ENCODE measurements at places on chromosomes 11 and 22.

DNA sequence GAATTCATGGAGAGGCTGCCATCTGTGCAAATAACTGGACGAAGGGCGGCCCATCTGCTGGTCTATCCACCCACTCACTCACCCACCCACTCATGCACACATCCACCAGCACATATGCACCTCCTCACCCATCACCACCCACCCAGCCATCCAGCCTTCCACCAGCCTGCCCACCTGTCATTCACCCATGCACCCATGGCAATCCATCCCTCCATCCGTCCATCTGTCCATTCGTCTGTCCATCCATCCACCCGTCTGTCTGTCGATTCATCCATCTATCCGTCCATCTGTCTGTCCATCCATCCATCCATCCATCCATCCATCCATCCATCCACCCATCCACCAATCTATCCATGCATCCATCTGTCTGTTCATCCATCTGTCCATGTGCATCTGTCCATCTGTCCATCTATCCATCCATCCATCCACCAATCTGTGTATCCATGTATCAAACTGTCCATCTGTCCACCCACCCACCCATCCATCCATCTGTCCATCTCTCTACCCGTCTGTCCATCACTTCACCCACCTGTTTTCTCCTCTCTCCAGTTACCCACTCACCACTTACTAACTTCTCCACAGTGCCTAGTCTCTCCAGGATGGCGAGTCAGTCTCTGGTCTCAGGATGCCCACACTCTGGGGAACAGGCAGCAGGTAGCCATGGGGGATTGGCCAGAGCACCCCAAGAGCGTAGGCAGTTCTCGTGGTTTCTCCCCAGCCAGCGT, 8.9 kb downstream of the TRPM5 start:
- no peak for DNase-seq

DNA sequence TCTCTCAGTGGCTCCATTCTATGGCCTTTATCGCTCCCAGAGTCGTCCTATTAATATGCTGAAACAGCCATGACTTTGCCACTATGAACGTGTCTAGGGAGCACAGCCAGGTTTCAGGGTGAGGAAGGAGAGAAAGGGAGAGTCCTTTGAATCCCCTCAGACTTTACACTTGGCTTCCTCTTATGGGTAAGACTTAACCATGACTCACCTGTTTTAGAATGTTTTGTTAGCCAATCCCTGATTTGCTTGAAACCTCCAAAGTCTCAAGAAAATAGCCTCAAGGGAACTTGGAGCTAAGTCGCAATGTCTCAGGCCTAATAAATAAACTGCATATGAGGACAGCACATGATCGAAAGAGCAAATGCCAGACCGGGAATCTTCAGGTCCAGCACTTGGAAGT, 131.2 kb upstream of the RCN1 start:
- no peak for DNase-seq

GRCh38 chr11:46947399-46948077, 11.0 kb downstream of the CSTPP1 start:
- no peak for DNase-seq

- DNase-seq: no peak
Measured at GRCh38 chr11:69310934-69311766, 17.2 kb downstream of the MYEOV start.

GRCh38 chr22:24540470-24540869, 14.5 kb downstream of the GUCD1 start:
- no peak for DNase-seq

DNA sequence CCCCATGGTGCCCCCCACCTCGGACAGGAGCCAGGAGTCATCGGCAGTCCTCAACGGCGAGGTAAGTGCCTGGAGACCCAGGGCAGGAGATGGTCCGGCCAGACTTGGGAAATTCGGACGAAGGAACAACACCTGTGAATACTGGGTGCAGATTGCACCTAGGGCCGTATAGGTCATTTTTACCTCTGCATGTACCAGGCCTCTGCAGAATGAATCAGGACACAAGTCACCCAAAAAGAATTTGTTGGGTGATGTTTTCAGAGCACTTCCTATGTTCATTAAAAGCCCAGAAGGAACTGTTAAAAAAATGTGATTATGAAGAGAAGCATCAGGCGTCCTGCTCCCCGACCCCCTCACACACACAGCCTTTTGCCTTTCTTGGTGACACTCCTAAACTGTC, 93.9 kb downstream of the C11orf91 start:
- DNase-seq: no peak

GRCh38 chr11:87361891-87362290, 324.2 kb downstream of the TMEM135 start:
- no peak for DNase-seq

GRCh38 chr11:113474362-113475159, 637 bp downstream of the DRD2 start:
- DNase-seq: no peak

- DNase-seq: no peak
Measured at GRCh38 chr11:7677071-7677470, 3.8 kb upstream of the CYB5R2 start.

GRCh38 chr11:123069908-123070821, 8.2 kb upstream of the HSPA8 start:
- no peak for DNase-seq

DNA sequence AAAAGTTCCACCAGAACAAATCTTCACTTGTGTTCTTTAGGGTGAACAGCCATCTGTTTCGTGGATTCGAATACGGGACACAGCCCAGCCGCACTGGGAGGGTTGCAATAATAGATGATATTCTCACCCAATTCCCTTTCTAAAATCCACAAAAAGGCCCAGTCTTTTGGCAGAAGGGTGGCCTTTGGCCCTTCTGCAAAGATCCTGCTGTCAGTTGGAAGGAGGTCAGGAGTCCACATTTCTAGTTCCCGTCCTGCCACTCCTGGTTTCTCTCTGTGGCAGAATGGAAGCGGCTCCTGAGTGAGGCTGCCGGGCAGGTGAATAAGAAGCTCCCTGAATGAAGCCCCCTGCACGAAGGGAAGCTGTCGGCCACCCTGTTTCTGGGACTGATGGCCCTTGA, 11.2 kb upstream of the LINC01488 start:
- DNase-seq: no peak

GRCh38 chr11:115256397-115257197, 247.6 kb downstream of the CADM1 start:
- no peak for DNase-seq

GRCh38 chr11:13216019-13216710, 61.4 kb upstream of the BMAL1 start:
- DNase-seq: no peak

- no peak for DNase-seq
Measured at GRCh38 chr11:96219981-96220623, 122.9 kb downstream of the MAML2 start.

DNA sequence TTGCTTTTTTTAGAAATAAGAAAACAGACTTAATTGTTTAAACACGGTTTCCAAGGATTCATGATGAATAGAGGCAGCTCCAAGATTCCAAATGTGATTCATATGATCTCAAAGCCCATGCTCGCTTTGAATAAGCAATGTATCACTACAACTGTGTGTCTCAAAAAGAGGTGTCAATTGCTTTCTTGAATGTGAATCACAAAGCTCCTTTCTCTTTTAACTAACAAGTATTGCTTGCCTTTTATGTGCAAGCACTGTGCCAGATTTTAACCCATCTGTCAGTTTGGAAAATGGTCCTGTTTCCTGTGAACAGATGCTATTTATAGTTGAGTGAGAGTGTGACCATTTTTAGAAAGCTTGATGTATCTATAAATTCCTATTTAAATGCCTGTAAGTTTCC, 6.5 kb downstream of the OOSP1 start:
- no peak for DNase-seq

DNA sequence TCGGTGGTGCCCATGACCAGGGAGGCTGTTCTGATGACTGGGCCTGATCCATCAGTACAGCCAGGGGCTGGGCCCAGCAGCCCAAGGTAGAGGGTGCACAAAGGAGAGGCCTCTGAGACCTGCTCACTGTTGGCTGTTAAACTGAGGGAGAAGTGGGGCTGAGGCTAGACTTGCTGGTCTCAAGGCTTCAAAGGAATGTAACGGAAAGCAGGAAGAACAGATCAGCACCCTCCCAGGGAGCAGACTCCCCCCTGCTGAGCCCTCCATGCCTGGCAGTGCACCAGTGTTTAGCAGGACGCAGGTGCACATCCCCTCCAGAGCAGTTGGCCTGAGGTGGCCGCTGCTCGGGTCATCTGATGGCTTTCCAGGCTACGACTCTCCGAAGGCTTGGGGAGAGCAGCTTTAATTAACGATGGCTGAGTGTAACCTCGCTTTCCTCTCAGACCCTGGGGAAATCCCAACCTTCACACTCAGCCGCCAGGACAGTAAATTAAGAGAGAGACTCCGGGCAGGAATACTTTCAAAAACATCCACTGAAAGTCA, 255.7 kb upstream of the NARS2 start:
- DNase-seq: no peak

DNA sequence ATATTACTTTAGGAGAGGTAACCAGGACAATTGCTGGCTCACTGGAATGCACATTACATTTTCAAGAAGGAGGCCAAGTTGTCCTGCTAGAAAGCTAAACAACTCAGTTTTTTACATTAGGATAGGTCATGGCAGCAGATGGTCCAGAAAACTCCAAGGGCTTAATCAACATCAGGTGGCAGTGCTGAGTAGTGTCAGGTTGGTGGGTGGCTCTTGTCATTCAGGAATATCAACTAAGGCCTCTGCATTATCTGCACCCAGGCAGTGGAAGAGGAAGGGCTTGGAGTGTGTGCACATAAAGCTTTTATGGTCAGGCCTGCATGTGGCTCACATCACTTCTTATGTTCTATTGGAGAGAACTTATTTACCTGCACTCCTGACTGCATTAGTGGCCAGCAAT, 32.2 kb upstream of the OR4B1 start:
- no peak for DNase-seq

DNA sequence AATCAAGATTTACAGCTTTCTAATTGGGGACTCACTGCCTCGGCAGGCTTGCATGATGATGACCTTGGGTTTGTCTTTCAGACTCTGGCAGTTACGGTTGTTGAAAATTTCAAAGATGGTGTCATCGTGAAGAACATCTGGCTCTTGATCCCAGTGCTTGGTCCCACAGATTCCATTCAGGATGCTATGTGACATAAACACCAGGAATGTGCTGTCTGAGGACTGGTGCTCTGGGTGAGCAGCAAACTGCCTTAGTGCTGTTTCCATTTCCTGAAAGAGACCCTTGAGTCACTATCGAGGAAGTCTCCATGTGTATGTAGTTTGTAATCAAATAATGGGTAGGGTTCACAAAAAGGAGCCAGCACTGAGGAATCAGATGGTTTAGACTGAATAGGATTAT, 7.1 kb downstream of the CASP12 start:
- no peak for DNase-seq

- no peak for DNase-seq
Measured at GRCh38 chr11:111765320-111765983, 737 bp downstream of the PPP2R1B start.

- DNase-seq: no peak
Measured at GRCh38 chr11:17272801-17273200, 3.7 kb upstream of the NUCB2 start.

DNA sequence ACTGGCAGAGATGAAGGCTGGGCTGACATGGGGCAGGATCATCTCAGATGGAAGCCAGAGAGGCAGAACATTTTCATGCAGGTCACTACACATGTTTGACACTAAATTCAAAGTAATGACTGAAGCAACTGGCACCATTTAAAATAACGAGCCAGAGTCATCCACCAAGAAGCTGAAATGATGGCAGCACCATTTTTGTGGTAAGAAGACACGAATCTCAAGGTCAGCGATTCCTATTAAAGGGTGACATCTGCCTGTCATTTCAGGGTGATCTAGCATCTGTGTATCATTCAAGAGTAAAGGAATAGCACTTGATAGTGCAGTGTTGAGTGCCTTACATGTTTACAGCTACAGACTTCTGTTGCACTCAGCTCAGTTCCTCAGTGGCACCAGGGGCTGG, 113.4 kb upstream of the C11orf87 start:
- no peak for DNase-seq

DNA sequence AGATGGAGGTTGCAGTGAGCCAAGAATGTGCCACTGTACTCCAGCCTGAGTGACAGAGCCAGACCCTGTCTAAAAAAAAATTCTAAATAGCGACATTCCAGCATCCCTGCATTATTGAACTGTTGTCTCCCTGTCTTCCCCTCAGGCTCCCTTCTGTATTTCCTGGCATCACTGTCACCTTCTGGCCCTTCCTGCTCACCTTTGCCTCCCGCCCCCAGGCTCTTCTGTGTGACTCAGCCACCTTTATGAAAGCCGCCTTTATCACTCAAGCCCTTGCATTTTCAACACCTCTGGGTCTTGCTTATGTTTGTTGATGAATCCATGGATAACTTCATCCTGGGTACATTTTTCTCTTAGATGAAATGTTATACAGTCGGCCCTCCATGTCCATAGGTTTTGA, 21.1 kb downstream of the UBASH3B start:
- DNase-seq: no peak

DNA sequence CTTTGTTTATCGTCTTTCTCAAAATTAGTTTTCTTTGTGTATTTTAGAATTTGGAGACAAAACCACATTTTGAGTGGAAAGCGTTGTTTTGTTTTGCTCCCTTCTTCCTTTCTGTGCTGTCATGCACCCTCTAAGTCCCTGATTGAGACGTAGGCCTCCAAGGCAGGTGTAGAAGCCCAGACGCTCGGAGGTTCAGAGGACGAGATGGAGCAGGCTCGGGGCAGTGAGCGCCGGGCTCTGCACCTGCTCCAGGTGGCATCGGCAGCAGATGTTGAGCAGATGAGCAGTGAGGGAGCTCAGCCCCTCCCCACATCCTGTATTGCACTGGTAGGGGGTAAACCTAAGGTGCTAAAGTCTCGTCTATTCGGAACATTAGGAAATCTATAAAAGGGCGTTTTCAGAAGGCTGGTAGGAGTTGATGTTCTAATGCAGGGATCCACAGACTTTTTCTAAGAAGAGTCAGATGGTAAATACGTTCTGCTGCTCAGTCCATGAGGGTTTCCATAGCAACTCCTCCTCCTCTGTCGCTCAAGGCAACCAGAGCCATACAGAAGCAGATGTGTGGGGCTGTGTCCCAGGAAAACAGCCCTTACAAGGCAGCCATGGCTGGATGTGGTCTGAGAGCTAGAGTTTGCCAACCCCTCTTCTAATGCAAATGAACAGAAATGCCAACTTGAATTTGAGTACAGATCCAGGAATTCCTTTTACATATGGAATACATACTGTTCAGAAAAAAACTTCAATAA, 724.2 kb downstream of the BRD1 start:
- no peak for DNase-seq
